ENCODE measurements at places on chromosomes 12 and 14.

DNA sequence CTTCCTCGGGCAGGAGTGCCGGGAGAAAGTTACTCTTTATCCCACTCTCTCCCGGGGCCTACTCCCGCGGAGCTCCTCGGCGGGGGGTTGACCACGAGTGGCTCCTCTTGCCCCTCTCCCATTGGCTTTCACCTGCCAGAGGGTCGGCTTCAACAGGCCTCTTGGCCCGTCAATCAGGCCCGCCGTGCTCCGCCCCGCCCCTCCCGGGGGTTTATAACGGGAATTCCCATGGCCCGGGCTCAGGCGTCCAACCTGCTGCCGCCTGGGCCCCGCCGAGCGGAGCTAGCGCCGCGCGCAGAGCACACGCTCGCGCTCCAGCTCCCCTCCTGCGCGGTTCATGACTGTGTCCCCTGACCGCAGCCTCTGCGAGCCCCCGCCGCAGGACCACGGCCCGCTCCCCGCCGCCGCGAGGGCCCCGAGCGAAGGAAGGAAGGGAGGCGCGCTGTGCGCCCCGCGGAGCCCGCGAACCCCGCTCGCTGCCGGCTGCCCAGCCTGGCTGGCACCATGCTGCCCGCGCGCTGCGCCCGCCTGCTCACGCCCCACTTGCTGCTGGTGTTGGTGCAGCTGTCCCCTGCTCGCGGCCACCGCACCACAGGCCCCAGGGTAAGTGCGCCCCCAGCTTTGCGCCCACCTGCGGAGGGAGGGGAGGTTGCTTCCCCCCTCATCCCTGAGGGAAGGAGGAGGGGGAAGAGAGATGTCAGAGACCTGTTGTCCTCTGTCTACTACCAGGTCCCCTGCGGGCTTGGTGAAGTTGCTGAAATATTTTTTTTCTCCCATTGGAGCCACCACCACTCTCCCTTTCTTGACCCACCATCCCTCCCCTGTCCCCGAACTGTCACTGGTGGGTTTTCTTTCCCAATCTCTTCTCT, at the start of gene SMOC1:
SMOC1 (plus strand) TSS at position 242 of the 869 bp plus-strand sequence; CDS start at position 505, 263 bp downstream.
- DNase-seq, result peak; percentile 94

DNA sequence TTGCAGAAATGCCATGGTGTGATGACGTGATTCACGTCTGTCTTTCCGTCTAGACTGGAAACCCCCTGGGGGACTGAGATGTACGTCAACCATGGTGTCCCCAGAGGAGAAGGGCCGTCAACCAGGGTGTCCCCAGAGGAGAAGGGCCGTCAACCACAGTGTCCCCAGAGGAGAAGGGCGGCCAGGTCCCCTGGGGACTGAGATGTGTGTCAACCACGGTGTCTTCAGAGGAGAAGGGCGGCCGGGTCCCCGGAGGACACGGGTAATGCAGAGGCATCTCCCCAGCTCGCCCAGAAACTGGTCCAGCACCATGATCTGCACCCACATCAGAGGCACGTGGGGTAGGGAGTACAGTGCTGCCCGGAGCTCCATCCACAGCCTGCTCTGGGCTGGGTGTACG, 30.6 kb upstream of the GALNT9 start:
- DNase-seq, result no peak

- DNase-seq, result peak; percentile 39
Observed at GRCh38 chr12:131088701-131089530, 135.2 kb downstream of the ADGRD1 start.

GRCh38 chr12:69151254-69151764, 88.1 kb upstream of the CPSF6 start:
- DNase-seq, result peak; percentile 57

DNA sequence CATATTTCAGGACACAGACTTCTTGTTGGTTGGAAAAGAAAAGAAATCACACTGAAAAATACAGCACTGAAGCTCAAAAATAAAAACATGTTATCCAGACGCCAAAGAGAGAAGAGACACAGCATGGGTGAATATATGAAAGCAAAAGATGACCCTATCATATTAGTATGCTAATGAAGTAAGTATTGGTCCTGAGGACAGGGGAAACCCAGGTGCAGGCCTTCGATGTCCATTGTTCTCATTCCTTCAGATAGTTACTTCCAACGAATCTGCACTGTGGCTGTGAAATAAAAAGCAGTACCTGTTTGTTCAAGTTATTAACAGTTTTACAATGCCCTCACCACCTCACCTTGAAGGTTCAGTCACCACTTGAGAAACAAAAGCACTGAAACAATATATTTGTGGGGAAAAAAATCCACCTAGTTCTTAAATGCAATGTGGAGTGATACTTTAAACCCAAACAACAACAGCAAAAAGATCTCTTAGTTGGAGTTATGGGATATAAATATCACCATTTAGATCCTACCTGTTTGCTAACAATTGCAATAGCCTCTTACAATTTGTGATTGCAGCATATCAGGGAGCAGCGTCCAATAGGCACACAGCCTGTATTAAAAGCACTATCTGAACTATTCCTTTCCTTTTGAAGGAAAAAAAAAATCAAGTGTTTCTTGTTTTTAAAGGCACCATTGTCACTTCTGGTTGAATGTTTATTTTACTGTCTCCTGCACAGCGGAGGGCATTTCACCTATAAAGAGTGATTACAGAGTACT, 188.1 kb downstream of the BCAT1 start:
- no peak for DNase-seq

- no peak for DNase-seq
Observed at GRCh38 chr12:121786440-121786825, 7.1 kb downstream of the RHOF start.

- no peak for DNase-seq
Observed at GRCh38 chr12:14356147-14356546, 9.3 kb upstream of the ATF7IP start.

DNA sequence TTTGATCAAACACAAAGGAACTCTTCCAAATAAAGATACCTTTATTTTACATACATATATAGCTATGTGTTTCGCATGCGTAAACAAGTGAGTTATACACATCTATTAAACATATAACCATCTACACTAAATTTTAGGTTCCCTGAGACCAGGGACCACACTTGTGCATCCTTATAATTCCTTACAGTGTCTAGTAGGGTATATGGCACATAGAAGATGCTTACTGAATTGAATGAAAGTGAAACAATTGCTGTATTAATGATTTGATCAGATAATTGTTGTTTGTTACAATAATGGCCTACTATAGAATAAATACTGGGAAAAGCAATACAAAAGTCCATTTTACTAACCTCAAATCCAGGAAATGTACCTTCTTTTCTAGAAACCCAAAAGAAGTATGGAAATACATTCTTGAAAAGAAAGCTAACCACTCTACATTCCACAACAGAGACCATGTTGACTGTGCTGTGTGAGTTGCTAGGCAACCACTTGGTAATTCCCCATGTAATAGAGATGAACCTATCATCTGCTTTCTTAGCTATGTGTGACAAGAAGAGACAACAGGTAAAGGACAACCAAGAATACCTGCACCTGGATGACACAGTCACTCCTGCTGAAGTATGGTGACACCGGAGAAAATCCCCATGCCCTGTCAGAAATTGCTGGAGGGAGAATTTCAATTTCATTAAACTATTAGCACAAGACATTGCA, 11.9 kb upstream of the CIPC start:
- DNase-seq, result peak; percentile 78

- no peak for DNase-seq
Observed at GRCh38 chr12:106066051-106066705, 72.6 kb downstream of the NUAK1 start.

DNA sequence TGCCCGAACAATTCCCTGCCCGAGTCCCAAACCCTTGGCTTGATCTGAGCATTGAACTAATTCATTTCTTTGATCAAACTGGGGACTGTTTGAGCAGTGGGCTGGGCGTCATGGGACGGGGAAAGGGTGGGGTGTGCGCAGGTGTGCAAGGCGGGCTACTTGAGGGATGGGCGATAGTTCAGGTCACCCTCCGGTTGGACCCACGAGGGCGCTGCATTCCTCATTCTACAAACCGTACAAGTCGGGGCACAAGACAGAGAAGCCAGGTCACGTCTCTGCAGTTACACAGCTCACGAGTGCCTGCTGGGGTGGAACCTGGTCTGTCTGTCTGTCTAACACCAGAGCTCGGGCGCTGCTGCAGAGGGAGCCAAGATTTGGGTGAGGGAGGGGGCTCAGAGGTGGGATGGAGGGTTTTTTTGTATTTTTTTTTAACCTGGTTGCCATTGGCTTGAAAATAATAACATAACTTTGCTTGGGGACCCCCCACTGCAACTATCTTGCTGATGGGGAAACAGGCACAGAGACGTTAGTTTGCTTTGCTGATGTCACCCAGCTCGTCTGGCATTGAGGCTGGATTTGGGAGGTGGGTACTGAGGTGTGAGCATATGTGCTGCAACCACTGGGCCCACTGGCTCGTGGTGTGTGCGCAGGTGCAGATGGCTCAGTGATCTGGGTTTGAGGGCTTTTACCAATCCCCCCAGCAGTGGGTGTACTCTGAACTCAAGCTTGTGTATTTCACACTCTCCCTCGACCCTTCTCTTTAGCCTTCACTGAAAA, 7.6 kb upstream of the RTL1 start:
- DNase-seq, result no peak

DNA sequence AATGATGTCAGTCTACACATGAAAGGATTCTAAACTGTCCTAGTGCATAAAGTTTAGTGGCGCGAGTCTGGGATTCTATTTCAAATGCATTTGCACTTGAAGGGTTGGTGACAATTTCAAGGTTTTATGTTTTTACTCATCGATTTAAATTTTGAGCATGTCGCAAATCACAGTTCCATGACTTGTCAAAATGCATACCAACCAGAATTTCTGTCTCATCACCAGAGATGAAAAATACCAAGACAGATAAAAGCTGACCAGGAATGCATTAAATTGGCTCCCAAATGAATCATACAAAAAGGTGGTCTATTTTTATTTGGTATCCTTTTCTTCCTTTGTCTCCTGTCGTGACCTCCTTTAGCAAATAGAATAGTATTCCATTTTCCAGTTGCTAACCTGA, 25.2 kb downstream of the TMEM30B start:
- no peak for DNase-seq

DNA sequence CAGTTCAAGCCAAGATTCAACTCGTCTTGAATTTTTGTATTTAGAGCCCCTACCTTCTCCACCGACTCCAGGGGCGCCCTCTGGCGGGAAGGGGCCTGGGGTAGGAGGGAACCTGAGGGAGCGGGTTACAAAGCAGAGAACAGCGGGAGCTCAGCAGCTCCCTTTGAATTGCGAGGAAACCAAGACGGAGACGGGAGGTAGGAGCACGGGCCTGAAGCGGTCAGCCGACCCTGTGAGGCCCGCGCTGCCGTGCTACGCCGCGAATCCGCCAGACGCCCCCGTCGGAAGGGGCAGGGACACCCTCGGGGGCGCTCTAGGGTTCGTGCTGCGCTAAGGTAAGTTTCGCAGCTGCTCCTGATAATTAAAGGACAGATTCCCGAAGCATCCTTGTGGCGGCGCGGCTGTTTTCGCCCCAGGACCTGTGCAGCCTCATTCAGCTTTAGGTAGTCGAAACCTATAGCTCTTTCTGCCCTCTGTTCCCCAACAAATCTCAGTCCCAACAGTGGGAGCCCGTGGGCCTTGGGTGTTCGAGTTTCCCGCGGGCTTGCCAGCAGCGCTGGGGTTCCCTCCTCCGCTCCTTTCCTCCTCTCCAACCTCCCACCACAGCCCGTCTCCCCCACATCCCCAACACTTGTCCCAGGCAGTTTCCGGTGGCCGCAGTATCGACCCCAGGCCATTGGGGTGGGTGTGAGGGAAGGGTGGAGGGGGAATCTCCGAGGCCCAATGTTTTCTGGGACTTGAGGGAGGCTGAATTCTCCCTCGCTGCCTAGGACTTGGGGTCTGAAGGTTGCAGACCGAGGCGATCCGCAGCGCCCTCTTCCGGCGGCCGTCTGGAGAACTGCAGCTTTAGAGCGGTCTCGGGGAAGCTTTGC, 5.1 kb upstream of the NKX2-1 start:
- DNase-seq, result peak; percentile 95

DNA sequence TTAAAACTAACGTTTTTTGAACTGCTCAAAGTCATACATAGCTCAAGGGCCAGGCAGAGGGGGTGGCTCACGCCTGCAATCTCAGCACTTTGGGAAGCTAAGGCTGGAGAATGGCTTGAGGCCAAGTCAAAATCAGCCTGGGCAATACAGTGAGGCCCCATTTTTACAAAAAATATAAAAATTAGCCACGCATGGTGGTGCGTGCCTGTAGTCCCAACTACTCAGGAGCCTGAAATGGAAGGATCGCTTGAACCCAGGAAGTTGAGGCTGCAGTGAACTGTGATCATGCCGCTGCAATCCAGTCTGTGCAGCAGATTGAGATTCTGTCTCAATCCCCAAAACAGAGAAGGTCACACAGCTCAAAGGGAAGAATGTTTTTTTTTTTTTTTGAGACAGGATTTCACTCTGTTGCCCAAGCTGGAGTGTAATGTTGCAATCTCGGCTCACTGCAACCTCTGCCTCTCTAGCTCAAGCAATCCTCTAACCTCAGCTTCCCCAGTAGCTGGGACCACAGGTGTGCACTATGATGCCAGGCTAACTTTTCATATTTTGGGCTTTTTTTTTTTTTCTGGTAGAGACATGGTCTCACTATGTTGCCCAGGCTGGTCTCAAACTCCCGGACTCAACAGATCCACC, 2.9 kb downstream of the RBM23 start:
- no peak for DNase-seq

DNA sequence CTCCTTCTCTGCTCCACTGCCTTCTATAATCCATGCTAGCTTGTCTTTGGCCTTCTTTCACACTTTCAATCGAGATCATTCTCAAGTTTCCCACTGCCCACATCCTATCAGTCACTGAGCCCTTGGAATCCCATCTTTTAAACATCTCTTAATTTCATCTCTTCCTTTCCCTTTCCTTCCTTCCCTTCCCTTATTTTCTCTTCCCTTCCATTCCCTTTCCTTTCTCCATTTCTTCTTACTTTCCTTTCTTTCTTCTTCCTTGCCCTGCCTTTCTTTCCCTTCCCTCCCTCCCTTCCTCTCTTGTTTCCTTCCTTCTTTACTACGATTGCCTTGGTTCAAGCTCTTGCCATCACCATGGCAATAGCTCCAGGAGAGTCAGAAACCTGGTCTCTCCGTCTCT, 183.8 kb downstream of the EMP1 start:
- DNase-seq, result no peak

DNA sequence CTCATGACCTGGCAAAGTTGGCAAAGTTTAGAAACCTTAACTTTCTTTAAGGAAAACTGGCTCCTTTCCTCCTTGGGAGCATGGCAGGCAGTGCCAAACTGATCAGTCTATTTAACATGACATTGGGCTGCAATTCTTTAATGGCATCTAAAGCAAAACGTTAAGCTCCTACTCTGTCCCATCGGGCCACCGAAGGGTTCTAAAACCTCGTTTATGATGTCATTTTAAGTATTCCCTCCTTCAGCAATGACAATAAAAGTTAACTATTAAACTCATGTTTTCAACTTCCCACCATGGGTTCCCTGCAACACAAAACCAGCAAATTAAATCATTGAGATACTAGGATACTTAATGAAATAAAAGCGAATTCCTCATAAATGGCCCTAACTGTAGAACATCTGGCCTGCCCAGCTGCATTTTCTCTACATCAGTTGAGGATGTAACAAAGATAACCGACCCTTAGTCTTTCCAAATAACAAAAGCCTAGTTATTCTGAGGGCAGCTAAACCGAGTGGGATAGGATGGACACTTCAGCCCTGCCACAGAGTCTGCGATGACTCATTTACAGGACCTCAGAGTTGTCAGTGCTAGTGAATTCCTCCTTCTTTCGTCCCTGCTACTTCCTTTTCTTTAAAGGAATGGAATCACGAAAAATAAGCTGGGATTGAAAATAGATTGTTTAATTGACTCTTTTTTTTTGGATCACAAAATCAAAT, 34.5 kb upstream of the RIC8B start:
- peak; percentile 59 for DNase-seq

GRCh38 chr12:10661338-10661737, 12.5 kb downstream of the STYK1 start:
- DNase-seq, result no peak

- DNase-seq, result no peak
Observed at GRCh38 chr12:129084875-129085826, 231.9 kb downstream of the GLT1D1 start.

All from endodermal cell (in vitro differentiated cells).